ENCODE measurements at places on chromosomes 12 and 14.

GRCh38 chr12:106910202-106910601 lies 45.5 kb upstream of the TMEM263 start:
- DNase-seq, result no peak

GRCh38 chr12:4212845-4213244 lies 60.7 kb upstream of the CCND2 start:
- DNase-seq, result no peak

GRCh38 chr12:30567082-30567481 lies 128.6 kb downstream of the IPO8 start:
- no peak for DNase-seq

GRCh38 chr12:116971222-116971621 lies 60.5 kb downstream of the FBXW8 start:
- DNase-seq, result no peak

DNA sequence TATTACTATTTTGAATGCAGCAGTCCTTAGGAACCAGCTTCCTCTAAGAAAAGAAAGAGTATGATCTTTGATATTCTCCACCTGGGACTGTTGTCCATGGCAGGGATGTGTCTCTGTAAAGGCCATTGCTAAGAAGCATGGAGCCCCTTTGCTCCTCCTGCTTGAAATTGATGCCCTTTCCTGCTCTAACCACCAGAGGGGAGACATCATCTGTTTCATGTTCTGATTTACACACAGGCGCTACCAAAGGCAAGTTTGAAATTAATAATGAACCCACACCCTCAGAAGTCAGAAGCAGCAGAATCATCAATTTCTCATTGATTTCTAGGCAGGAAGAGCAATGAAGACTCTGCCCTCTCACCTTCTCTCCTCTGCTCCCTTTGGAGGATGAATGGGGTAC lies 253.8 kb downstream of the RMST start:
- DNase-seq, result no peak

DNA sequence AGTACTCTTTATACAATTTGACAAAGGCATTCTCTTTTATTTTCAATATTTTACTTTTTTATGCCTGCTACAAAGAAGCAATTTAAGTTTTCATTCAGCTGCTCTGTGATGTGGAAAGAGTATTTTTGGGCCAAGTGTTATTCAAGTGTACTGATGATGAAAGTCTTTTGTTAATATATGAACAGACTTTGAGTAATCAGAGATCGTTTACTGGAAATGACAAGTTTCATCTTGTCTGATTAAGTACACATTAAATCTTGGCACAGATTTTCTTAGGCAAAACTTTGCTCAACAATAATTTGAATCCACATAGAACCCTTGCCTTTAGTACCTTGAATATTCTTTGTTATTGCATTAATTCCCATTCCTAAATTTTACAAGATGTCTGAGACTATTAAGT lies 13.3 kb upstream of the PZP start:
- DNase-seq, result no peak

- no peak for DNase-seq
These were observed 1.5 kb downstream of the WNK1 start for GRCh38 chr12:753611-754472.

DNA sequence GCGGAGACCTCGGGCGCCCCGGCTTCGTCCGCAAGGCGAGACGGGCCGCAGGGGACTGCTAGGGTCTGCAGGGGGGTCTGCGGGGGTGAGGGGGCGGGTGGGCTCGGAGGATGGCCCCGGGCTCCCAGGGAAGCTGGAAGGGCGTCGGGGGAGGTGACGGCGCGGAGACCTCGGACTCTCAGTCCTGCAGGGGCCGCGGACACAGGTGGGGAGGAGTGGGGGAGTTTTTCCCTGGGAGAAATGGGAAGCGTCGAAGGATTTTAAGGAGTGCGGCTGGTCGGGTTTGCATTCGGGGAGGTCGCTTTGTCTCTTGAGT lies 25.9 kb downstream of the ZBTB42 start:
- no peak for DNase-seq

DNA sequence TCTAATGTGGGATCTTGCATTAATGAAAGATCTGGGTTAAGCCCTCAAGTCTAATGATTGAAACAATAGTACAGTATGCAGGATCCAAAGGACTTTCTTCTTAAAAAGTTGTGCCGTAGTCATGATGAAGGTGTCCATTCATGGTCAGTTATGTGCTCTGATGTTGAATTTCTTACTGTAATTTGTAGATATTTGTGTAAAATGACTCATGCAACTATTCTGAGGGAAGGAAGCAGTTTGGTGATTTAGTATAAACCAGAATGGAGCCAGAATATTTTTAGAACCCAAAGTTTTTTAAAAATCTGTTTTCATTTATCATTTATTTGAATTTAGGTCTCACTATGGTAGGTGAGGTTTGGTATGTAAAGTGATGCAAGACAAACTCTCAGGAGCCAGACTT lies 151.2 kb downstream of the AKAP6 start:
- no peak for DNase-seq

GRCh38 chr12:32756476-32757066 lies 874 bp upstream of the YARS2 start:
- peak; percentile 3 for DNase-seq

DNA sequence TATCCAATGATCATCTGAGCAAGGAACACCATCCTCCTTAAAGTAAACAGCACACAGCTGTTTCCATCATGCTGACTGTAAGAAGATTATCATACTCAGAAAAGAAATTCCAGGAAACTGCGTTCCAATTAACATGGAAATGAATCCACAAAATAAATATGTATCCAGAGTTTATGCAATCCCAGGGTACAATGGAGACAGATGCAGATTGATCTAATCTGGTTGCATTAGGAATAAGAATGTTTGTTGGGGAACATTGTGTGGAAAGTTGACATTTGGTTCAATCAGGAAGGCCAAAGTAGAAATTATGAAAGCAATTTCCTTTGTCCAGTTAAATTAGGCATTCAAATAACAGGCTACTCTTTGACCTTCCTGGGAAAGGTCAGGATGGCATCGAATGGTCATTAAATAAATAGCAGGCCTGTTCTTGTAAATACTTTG lies 236.9 kb upstream of the AMIGO2 start:
- DNase-seq, result no peak

DNA sequence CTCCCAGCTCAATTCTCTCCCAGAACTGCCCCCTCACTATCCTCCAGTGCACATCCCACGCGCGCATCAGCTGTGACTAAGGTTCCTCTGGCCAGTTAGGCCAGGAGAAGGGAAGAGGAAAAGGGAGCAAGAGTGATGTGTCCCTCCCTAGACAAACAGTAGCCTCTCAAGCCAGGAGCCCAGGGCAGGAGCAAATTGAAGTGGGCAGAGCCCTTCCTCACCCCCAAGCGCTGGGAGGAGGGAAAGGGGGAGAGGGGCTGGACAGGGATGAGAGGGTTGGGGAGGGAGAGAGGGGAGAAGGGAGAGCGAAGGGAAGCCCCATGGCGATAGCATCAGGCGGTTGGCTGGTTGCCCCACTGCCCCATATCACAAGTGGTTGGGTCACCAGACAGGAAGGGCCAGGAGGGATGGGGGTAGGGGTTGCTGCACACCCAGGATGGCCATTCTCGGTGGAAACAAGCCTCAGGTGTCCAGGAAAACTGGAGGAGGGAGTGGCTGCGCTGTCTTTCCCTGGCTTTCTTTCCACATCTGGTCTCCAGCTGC lies 1.1 kb downstream of the CD63 start:
- DNase-seq, result peak; percentile 94

GRCh38 chr14:25132732-25133422 lies 82.9 kb upstream of the STXBP6 start:
- DNase-seq, result peak; percentile 63

GRCh38 chr14:67425608-67426007 lies 13.6 kb upstream of the PLEK2 start:
- DNase-seq, result no peak

GRCh38 chr12:115230606-115231005 lies 546.6 kb upstream of the TBX3 start:
- no peak for DNase-seq

- DNase-seq, result no peak
These were observed 349.8 kb downstream of the ZFP36L1 start for GRCh38 chr14:68442828-68443629.

GRCh38 chr12:53727310-53728041 lies at the start of gene CALCOCO1:
TSS of gene CALCOCO1 (minus strand) at chr12:53727452. CDS start at chr12:53725242, 2,210 bp downstream.
- peak; percentile 100 for DNase-seq

DNA sequence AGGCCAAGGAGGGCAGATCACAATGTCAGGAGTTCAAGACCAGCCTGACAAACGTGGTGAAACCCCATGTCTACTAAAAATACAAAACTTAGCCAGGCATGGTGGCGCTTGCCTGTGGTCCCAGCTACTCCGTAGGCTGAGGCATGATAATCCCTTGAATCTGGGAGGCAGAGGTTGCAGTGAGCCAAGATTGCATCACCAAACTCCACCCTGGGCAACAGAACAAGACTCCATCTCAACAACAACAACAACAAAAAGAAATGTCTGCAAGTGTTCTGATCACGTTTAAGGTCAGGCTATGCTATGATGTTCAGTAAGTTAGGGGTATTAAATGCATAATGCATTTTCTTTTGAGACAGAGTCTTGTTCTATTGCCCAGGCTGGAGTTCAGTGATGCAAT lies 6.7 kb upstream of the PLD4 start:
- no peak for DNase-seq

GRCh38 chr12:121227294-121227693 lies 17.4 kb downstream of the P2RX4 start:
- no peak for DNase-seq

GRCh38 chr12:22335794-22336166 lies 1.3 kb upstream of the ST8SIA1 start:
- no peak for DNase-seq

DNA sequence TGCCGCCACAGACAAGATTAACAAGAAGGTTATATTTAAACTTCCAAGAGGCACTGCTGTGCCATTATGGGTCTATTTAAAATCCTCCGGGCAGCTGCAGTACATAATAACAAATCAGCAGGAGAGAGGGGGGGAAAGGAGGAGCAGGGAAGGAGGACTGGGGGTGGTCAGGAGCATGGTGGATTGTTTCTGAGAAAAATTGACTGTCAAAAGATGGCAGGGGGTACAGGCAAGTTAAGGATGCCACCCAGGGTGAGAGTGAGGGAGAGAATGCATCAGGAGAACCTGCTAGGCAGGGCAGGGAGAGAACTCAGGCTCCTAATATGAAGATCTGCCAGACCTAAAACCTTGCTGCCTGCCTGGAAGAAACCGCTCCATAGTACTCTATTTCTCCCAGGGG lies 181.8 kb downstream of the GRIN2B start:
- no peak for DNase-seq

DNA sequence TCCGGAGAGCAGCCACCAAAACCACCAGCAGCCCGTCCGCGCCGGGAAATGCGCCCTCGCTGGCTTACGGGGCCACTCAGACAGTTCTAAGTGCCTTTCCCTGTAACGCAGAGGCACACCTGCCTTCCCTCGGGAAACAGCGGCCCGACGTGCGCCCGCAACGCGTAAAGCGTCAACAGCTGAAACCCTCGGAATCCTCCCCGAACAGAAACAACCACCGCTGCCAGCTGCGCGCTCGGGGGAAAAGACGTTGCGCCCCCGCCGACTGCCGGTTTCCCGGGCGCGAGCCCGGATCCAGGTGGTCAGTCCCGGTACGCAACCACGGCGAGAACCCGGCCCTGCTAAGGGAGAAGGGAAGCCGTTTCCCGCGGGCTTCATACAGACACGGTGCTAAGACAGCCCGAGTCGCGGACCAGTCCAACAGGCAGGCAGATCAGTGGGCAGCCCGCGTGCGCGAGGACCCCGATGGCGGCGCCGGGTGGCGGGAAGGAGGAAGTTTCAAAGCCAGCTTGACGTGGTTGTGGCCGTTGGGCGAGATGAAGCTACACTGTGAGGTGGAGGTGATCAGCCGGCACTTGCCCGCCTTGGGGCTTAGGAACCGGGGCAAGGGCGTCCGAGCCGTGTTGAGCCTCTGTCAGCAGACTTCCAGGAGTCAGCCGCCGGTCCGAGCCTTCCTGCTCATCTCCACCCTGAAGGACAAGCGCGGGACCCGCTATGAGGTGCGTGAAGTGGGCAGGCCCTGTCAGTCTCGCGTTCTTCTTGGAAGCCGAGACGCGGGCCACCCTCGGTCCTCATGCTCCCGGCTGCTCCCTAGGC lies at the start of gene LRR1:
Gene LRR1, plus strand, starts transcription at position 456 of the 816 bp plus-strand sequence. Its CDS starts 81 bp downstream, at position 537.
- DNase-seq, result peak; percentile 75

- no peak for DNase-seq
These were observed 155.2 kb upstream of the ALG10B start for GRCh38 chr12:38161123-38162000.

DNA sequence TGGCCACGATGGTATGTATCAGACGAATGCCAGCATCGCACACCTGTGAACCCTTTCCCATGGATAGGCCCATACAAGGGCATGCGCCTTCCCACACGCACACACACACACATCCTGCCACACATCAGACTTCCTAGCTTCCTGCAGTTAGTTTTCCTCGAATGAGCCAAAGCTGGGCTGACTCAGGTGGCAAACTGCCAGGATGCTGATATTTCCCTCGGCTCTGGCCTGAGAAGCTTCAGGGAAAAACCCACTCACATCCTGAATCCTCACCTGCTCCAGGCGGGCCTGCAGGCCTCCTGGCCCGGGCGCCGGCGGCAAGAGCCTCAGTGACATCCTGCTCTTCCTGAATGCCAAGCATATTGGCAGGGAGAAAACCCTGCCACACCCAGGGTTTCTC lies 22.4 kb downstream of the CALM1 start:
- peak; percentile 99 for DNase-seq

GRCh38 chr14:89004166-89004565 lies 179.7 kb downstream of the TTC8 start:
- DNase-seq, result peak; percentile 55

DNA sequence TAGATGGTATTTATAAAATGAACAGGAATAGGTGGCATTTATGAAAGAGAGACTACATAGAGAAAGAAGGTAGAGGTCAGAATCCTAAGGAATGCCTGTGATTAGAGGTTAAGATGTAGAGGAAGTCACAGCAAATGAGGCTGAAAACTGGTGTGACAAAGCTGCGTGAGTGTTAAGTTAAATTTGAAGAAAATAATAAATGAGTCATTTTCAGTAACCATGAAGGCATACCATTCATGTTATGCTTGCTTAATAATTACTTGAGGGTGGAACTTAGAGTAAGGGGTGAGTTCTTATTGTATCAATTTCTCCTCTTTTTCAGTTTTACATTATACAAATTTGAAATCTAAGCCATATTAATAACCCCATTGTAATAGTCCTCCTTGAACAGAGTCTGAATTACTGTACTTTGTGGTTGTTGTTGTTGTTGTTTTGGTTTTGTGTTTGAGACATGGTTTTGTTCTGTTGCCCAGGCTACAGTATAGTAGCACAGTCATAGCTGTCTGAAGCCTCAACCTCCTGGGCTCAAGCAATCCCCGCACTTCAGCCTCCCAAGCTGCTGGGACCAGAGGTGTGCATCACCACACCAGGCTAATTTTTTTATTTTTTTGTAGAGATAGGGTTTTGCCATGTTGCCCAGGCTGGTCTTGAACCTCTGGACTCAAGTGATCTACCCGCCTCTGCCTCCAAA lies 761.5 kb downstream of the GALC start:
- DNase-seq, result no peak

- no peak for DNase-seq
These were observed 139.0 kb upstream of the CCDC198 start for GRCh38 chr14:57632649-57633048.
